ENCODE measurements at places on chromosomes 12 and 14. TPM values are rescaled to one million over a fixed set of nuclear protein-coding genes. Genes with fewer than 3 reads are reported as not detected.

DNA sequence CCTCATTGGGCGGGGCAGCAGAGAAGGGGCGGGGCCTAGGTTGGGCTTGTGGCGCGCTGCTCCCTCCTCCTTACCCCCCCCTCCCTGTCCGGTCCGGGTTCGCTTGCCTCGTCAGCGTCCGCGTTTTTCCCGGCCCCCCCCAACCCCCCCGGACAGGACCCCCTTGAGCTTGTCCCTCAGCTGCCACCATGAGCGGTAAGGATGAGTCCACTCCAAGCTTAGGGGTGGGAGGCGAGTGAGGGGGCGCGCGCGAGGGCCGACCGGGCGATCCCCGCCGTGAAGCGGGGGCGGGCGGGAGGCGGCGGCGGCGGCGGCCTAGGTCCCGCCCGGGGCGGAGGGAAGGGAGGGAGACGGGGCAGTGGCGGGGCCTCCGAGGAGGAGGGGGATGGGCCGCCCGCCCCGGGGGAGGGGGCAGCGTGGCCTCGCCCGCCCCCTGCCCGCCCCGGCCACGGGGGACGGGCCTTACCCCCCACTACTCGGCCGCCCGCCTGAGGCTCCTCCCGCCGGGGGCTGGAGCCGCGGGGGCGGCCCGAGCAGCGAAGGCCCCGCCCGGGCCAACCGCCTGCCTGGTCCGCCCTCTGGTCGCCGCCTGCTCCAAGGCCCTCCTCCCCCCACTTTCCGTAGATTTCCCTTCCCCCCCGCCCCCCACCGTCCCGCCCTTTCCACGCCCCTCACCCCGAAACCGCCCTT, at the start of gene SP1:
SP1 (plus strand) TSS at position 73 of the 690 bp plus-strand sequence; CDS start at position 189, 116 bp downstream.
- peak; percentile 89 for DNase-seq

The CLEC14A gene
- not detected for total RNA-seq

DNA sequence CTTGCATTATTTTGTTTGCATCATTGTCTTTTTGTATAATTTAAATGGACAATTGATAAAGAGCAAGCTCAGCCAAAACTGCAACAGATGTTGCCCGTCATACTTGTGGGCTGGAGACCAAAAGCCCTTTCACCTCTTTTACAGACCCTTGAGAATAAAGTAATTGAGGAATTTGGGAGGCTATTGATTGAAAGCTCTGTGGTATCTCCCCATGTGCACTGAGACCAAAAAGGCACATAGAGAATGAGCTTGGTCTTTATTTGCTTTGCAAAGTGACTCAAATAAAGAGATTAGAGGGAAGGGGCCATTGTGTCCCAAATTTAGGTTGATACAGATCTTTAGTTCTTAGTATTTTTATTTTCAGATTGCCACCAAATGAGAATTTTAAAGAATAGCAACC, 617.6 kb downstream of the TRHDE start:
- DNase-seq: no peak

The KLHDC1 gene
- 1.9 TPM for total RNA-seq

The CFAP54 gene
- 1.1 TPM for total RNA-seq

The ZNF891 gene
- total RNA-seq: 1.0 TPM

The BLTP3B gene
- total RNA-seq: 35.0 TPM

DNA sequence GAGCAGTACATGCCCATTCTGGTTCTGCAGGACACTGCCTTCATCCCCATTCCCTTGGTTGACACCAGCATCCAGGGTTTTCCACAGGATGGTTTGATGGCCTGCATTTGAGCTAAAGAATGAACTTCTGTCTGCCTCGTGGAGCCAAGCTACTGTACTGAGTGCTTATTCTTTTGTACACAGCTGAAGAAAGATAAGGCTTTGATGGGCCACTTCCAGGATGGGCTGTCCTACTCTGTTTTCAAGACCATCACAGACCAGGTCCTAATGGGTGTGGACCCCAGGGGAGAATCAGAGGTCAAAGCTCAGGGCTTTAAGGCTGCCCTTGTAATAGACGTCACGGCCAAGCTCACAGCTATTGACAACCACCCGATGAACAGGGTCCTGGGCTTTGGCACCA, 23.7 kb downstream of the BCL2L14 start:
- DNase-seq: no peak

The RFLNA gene
- 43.6 TPM for total RNA-seq

DNA sequence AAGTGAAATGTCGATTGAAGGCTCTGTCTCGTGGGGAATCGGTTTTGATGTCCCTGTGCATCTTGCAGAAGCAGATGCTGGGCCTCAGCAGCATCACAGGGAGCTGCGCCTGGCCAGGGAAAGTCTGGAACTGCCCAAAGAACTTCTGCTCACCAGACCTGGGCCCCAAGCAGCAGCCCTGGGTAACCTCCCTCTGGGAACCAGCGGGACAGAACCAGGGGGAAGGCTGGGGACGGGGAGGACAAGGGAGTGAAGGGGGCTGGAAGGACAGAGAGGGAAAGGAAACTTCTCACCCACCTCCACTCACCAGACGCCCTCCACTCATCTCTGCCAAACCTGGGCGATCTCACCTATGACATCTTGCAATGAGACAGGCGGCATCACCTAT, 26.8 kb upstream of the C14orf180 start:
- no peak for DNase-seq

DNA sequence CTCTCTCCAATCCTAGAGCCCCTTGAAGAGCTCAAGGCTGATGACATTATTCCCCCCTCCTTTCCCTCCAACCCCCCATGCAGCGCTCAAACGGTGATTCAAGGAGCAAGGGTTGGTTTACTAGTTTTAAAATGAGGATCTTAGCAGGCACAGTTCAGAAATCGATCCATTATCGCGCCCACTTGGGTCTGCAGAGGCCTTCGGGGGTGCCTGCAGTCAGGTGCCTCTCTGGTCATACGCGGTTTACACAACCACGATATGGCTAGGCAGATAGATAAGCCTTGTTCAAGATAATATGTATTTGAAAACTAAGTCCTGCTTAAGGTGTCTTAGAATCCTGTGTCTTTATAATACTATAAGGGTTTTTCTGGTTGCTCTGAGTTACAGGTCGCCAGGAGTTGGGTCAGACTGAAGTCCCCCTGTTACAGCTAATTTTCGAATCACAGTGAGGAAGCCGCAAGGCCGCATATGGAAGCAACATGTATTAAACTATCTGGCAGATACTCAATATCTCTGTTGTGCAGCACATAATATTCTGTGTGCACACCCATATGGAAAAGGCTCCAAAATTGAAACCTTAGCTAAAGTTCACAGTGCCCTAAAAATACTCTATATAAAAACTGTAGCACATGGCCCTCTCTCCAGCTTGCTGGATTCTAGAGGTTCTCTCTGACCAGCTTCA, 10.0 kb downstream of the BHLHE41 start:
- no peak for DNase-seq

DNA sequence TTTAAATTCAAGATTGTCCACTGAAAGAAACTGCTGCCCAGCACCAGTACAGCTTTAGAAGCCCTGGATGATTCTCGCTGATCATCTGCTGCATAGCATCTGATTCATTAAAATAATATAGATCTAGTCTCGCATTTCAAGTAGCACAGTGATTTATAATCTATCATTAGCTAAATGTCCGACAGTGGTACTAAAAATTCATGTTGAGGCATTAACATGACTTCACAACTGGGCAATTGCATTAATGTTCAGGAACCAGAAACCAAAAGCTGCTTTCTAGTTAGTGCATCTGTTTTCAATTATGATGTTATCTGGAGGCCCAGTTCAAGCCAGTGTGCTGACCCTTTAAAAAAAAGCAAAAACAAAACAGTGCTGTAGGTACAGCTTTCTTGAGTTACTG, 1987.2 kb upstream of the SEL1L start:
- DNase-seq: peak; percentile 47

GRCh38 chr12:46147144-46147543, 121.7 kb downstream of the SLC38A1 start:
- DNase-seq: no peak

GRCh38 chr14:85241022-85241855, 288.7 kb upstream of the FLRT2 start:
- DNase-seq: peak; percentile 81

GRCh38 chr14:90551070-90551704, 154.4 kb downstream of the CALM1 start:
- no peak for DNase-seq

DNA sequence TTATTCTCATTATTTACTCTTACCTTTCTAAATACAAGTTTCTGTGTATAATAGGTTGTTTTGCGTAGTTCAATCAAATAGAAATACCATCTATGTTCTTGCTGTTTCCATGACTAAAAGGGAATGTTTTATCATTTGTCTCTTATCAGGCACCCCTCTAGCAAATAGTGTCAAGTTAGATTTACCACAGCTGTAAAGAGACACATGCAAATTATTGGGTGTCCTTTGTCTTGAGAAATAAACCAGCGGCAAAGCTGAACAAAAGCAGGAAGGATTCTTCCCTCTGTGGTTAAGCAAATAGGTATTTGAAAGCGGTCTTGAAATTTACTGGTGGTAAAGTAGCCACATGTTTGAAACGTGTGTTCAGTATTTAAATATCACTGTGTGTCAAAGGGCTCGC, 405.9 kb downstream of the TMTC2 start:
- no peak for DNase-seq

DNA sequence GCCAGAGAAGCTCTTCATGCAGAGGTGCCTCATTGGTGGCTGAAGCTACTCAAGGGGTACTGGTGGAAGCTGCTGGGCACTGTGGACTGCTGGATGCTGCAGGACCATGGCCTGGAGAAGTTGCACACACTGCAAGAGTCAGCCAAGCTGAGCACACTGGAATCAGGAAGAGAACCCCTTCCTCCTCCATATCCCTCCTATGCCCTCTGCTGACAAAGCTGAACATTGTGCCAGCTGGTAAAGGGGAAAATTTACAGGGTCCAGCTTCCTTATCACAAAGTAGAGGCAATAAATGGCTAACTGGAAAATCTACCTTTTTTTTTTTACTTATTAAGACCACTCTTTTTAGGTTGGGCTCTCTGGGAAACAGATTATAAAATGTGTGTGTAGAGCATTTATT, 6.5 kb downstream of the CCDC175 start:
- DNase-seq: no peak

The MTRFR gene
- total RNA-seq: 9.2 TPM

DNA sequence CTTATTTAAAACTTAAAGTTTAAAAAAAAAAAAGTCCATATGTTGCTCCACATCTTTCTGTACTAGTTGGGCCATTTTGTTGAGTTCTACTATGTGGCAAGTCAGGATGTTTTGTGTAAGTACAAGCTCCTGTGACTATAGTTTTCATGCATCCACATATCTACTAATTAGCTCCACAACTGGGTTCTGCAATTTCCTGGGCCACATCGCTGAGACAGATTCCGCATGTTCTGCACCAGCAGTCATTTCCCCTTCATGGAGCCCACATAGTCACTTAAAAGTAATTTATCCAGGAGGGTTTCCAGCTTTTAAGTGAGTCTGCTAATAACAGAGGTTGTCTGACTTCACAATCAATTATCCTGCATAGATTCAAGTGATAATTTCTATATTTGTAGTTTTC, 461.4 kb downstream of the ZFP36L1 start:
- no peak for DNase-seq

GRCh38 chr14:63924375-63924774, 71.6 kb downstream of the SYNE2 start:
- no peak for DNase-seq

DNA sequence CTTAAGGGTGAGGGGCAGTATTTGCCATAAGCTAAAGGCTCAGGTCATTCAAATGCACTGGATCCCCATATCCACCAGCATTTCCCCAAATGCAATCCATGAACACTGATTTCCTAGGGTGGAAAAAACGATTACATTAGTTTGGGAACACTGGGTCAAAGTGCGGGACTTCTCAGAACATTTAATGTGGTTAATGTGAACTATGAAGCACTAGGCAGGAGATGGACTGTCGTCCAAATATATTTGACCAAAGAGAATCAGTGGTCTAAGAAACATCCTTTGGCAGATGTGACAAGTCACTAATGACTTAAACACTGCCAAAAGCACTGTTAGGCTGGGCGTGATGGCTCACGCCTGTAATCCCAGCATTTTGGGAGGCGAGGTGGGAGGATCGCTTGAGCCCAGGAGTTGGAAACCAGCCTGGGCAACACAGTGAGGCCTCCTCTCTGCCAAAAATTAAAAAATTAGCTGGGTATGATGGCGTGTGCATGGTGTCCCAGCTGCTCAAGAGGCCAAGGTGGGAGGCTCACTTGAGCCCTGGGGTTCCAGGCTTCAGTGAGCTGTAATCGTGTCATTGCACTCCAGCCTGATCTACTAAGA, 205.4 kb downstream of the CALM1 start:
- DNase-seq: no peak

- no peak for DNase-seq
Observed at GRCh38 chr12:117671734-117672133, 297.1 kb downstream of the KSR2 start.

The ST8SIA1 gene
- total RNA-seq: 0.86 TPM

DNA sequence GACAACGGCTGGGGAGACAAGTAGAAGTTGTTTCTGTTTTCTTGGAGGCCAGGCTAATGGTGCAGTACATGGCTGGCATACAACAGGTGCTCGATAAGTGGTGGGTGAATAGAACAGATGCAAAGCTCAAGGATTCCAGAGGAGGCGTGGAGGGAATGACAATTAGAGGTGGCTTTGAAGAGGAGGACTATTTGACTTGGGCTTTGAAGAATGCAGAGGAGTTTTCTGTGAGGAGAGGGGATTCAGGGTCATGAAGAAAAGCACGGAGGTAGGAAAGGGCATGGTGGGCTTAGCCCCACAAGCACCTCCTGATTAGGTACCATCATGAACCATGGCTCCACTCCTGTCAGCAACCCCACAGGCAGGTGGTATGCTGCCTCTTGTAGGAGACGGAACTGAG, 142.3 kb downstream of the RBM19 start:
- DNase-seq: no peak

DNA sequence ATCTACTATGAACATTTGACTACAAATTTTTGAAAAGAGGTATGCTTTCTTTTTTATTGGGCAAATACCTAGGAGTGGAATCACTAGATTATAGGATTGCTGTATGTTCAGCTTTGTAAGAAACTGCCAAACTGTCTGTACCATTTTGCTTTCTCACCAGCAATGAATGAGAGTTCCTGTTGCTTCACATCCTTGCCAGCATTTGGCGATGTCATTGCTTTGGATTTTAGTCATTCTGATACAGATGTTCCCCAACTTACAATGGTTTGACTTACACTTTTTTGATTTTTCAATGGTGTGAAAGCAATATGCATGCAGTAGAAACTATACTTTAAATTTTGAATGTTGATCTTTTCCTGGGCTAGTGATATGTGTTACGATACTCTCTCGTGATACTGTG, 328.7 kb downstream of the RAD51B start:
- DNase-seq: no peak

DNA sequence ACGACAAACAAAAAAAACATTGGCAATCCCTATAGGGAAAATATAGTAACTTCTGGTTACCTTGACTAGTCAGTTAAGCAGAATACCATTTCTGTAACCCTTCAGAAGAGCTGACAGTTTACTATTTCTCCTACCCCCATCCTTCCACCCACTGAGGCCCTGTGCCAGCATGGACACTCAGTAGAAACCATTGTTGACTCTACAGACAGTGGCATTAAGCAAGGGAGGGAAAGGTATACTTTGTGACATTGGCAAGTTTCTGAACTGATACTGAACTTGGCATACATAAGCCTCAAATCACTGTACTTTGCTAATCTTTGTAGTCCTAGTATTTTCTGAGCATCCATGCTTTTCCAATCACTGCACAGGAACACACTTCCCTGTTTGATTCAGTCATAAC, 33.4 kb upstream of the VSX2 start:
- no peak for DNase-seq
